ENCODE measurements at places on chromosomes 16 and 17.

GRCh38 chr16:65406933-65407332, 285.1 kb upstream of the CDH11 start:
- no peak for DNase-seq

GRCh38 chr17:57296231-57296630, 39.9 kb downstream of the MSI2 start:
- no peak for DNase-seq

- DNase-seq: no peak
Measured at GRCh38 chr16:24801761-24802302, 43.9 kb upstream of the SLC5A11 start.

GRCh38 chr17:83179374-83179773, 100.0 kb downstream of the METRNL start:
- DNase-seq: no peak

DNA sequence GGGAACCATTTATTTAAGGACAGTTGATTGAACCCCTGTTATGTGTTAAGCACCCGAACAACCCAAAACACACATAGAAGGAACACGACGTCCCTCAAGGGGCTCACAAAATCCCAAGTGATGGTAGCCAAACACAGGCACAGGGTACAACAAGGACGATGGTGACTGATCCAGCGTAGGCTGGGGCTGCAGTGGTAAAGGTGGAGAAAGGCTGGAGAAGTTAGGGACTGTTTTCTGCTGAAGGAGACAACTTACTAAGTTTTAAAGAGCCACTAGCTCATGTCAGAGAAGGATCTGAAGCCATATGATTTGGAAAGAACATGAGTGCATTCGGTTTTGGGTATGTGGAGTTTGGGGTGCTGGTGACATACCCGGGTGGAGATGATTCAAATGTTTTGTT, 229.6 kb upstream of the TNRC6C start:
- no peak for DNase-seq

- no peak for DNase-seq
Measured at GRCh38 chr16:12087901-12088421, 111.4 kb downstream of the SNX29 start.

- no peak for DNase-seq
Measured at GRCh38 chr16:67388591-67388990, 4.7 kb downstream of the TPPP3 start.

DNA sequence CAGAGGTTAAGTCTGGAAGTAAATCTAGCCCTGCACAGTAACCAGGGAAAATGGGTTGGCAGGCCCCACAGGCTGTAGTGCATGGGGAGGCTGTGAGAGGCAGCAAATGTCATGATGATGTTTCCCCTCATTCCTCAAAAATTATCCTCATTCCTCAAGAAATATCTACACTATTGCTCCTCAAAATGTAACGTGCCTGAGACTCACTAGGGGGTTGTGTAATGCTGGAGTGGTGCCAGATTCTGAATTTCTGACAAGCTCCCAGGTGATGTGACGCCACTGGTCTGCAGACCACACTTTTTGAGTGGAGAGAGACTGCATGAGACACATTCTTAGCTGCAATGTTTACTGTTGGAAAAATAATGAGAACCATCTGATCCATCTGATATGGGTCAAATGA, 1.2 kb upstream of the MPP3 start:
- DNase-seq: no peak

DNA sequence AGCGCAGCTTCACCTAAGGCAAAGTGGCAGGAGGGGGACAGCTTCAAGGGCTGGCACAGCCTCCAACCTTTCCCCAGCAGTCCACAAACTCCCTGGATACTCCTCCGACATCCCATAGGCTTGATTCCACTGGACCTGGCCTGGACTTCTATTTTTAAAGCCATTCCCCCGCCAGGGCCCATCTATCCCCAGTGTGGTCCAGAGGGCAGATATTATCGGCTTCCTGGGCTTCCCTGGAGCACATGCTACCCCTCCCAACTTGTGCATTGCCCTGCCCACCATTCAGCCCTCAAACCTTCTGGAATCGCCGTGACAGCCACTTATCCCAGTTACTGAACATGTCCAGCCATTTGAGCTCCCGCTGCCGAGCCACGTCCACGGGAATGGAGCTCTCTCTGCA, 5.1 kb downstream of the TBC1D10B start:
- no peak for DNase-seq

GRCh38 chr16:85924675-85925074, 25.7 kb downstream of the IRF8 start:
- no peak for DNase-seq

- no peak for DNase-seq
Measured at GRCh38 chr17:15143524-15143923, 121.6 kb downstream of the PMP22 start.

GRCh38 chr17:58341861-58342475, 10.0 kb downstream of the SUPT4H1 start:
- no peak for DNase-seq

GRCh38 chr17:39688945-39689344, 1.1 kb upstream of the PGAP3 start:
- DNase-seq: no peak

GRCh38 chr17:80153004-80153403, 6.1 kb upstream of the EIF4A3 start:
- DNase-seq: no peak

DNA sequence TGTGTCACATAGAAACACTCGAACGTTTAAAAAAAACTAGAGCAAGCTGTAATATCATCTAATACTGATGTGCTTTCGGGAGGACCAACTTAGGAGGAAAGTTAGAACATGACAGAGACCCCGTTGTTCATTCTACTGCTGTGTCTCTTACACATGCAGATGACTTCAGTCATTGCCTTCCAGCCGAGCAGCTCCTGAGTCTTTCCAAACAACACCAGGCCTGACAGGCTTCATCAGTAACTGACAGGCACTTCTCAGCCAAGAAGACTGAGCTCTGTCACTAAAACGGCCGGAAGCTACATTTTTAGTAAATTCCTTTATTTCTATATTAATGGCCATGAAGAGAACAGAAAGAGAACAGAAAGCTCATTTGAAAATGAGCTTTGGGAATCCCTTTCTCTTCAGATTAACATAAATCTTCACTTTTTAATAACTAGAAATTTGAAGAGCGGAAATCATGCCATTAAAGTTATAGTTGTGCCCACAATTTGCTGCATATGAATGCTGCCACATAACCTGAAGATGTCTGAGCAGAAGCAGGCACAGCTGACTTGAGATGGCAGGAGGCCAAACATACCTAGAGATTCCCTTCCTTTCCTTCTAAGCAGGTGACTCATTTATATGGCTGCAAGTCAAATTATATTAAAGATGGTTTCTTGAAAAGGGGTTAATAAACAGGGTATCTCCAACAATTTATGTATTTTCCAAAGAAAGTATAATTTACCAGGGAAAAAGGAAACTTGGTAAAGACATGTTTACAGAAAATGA, 148.9 kb downstream of the ITFG1 start:
- DNase-seq: no peak

DNA sequence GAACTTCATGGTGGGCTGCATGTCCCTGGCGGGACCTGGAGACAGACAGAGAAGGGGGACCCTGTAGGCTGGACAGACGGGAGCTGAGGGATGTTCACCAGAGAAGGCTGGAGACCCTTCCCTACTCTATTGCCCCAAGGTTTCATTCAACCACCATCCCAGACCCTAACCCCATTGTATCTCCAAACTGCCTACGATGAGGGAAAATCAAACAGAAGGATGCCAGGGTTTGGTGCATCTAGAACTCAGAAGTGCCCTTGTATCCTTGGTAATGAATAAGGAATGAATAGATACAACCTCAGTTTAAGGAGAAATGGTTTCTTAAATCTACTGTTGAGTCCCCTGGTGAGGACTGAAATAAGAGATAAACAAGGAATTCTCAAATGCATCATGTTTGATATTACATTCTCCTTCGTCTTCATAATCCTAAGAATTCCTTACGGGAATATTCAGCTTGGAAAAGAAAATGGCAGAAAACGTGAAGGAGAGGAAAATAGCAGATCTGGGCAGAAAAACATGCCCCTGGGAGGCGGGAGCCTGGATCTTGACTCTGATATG, 16.4 kb downstream of the TNS4 start:
- DNase-seq: no peak

DNA sequence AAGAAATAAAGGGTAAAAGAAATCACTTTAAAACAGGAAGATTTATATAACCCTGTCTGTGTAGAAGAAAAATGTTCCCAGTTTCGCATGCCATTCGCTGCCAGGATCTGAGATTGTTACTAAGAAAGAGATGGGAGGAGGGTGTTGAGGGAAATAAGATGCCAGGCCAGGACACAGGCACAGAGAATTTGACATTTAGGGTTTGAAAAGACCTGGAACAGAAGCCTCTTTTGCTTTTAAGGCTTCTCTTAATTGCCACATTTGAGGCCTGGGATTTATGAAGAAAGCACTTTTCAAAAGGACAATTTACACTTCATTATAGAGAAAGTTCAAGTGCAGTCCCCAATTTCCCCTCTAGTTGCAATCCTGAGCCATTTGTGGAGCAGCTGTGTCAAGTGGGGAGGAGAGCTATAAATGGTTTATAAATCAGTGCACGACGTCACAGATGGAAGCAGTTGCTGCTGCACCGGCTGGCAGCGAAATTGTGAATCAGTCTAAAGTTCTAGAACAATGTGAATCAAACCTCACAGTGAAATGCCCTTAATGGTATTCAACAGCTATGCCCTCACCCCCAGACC, 26.5 kb upstream of the C16orf87 start:
- DNase-seq: peak; percentile 18

DNA sequence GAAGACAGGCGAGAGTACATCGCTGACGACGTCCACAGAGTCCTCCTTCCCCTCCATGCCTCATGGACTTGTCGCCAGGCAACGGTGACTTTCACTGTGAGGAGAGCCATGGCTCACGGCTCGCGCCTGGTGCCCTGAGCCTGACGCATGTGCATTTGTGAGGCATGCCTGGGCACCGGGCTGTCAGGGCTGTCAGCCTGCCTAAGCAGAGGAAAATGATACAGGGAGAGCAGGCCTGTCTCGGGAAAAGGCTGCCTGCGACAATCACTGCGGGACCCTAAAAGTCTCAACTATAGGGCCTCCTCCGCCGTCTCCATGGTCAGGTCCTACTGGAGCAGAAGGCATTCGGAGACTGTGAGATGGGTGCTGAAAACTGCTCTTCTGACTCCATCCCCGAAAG, 135.5 kb upstream of the WSB1 start:
- no peak for DNase-seq

- peak; percentile 76 for DNase-seq
Measured at GRCh38 chr16:67428146-67428731, 2.7 kb upstream of the HSD11B2 start.

DNA sequence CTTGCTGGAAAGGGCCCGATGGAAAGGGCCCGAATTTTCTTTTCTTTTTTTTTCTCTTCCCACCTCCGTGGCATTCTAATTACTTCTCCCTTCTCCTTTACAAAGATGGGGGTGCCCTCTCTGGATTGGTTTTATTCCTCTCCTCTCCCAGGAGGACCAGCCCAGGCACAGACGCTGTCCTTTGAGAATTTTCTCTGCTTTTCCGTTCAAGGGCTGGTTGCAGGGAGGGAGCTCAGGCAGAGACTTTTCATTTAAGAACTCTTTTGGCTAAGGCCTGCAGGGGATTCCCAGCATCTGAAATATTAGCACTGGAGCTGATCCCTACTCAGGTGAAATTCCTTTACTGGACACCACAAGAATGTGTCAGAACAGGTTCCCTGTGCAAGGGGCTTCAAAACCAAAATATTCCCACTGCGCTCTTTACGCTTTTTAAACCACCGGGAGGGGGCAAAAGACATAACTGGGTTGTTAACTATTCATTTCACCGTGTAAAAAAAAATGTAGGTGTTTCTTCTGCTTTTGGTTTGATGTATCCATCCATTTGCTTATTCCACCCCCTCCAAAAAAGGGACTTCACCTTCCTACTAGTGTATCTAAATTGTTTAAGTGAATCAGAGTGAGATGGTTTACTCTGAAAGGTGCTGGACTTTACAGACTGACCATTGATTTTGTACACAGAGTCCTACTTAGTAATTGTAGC, 1.4 kb downstream of the NFAT5 start:
- DNase-seq: peak; percentile 71

DNA sequence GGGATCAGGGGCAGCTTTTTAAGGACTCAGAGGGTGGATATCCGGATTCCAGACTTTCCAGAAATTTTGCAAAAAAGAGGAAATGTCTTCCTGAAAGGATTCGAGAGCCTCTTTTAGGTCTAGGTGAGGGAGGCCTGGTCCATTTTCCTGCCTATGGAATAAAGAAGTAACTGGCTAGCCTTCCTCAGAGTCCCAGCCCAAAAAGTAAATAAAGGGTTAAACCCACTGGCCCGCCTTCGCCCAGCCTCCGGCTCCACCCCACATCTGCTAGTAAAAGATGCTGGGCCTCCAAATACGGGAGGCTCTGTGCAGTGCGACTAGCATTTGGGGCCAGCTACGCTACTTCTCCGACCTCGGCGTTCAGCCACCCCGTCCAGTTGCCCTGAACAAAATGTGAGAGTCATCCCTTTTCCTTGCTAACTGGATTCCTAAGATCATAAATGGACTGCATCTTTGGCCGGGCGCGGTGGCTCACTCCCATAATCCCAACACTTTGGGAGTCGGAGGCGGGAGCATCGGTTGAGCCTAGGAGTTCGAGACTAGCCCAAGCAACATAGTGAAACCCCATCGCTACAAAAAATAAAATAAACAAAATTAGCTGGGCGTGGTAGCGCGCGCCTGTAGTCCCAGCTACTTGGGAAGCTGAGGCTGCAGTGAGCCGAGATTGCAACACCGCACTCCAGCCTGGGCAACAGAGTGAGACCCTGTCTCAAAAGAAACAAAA, 824 bp upstream of the MPP2 start:
- DNase-seq: peak; percentile 58

GRCh38 chr17:31002047-31002446, 31.2 kb downstream of the RNF135 start:
- no peak for DNase-seq

- peak; percentile 32 for DNase-seq
Measured at GRCh38 chr17:8277317-8277716, 11.2 kb upstream of the RANGRF start.

DNA sequence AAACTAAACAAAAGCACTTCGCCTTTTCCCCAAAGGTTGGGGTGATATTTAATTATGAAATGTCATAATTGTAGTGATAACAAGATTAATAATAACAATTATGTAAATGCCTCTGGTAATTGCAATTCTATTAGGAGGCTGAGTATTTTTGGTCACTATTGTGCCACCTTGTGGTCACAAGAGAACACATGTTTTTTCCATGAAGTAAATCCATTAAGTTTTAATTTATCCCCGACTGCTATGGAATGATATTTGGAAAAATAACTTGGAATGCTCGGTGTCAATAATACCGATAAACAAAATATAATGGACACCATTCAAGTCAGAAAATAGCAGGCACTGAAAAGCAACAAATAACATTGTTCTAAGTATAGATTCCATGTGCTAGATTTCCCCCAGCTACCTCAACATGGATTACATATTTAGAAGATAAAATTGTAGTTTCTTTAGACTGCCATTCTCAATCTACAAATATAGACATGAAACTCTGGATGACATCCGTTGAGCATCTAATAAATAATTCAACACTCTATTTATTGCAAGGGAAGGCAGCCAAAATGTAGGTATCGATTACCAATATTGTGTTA, 25.0 kb upstream of the KCNJ2 start:
- DNase-seq: peak; percentile 48

GRCh38 chr17:49454050-49454449, 39.4 kb upstream of the PHB1 start:
- no peak for DNase-seq

Measured in OCI-M1 (cell line).